ENCODE measurements at places on chromosomes 3 and 15. TPM values are rescaled to one million over a fixed set of nuclear protein-coding genes. Genes with fewer than 3 reads are reported as not detected.

The SPPL2A gene
- polyA plus RNA-seq: 42.5 TPM

The MKRN2OS gene
- polyA plus RNA-seq: 0.90 TPM

The GOLGA6B gene
- 0.75 TPM for polyA plus RNA-seq

The BCL2A1 gene
- polyA plus RNA-seq: 0.28 TPM

The SERPINI1 gene
- 7.9 TPM for polyA plus RNA-seq

The C3orf18 gene
- 19.8 TPM for polyA plus RNA-seq

The B3GALNT1 gene
- polyA plus RNA-seq: 16.9 TPM

- no peak for DNase-seq
Measured at GRCh38 chr3:15015456-15015855, 49.7 kb downstream of the MRPS25 start.

GRCh38 chr3:120765830-120766493 lies 23.4 kb downstream of the GTF2E1 start:
- DNase-seq: no peak

DNA sequence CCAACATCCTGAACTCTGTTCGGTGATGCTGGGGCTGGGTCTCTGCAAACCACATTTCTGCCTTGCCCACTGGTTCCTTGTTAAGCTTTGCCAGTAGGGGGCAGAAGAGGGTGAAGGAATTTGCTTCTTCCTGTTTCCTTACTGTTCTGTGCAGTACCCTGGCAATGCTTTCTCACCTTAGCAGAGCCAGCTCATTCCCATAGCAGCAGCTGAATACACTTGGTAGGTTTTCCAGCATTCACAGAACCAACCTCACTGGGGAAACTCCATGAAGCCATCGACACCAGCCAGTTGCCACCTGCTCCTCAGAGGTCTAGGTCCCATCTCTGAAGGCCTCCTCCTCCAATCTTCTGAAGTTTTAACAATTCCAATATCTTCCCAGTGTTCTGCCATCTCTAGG lies 308.4 kb downstream of the PDCD6IP start:
- no peak for DNase-seq

- no peak for DNase-seq
Measured at GRCh38 chr15:73582851-73583379, 50.3 kb downstream of the NPTN start.

- DNase-seq: no peak
Measured at GRCh38 chr15:98902931-98903330, 104.7 kb downstream of the PGPEP1L start.

GRCh38 chr3:5791558-5791957 lies 604.1 kb downstream of the EDEM1 start:
- DNase-seq: no peak

- no peak for DNase-seq
Measured at GRCh38 chr3:12004741-12005513, 739 bp downstream of the SYN2 start.

GRCh38 chr3:126152458-126152857 lies 27.9 kb downstream of the ALDH1L1 start:
- DNase-seq: no peak

DNA sequence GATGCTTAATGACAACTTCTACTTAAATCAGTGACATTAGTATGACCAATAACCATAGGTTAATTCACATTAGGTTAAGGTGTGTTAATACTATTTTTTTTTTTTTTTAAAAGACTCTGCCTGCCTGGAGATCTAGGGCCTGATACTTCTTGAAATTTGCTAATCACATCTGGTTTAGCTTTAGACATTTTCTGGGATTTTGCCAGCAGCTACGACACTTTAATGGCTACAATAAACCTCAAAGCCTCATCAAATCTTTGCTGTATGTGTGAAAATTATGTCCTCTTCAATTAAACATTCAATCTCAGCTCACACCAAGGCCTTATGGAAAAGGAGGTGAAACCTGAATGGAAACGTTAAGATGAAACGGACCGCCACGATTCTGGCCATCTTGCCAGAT lies 167.9 kb downstream of the GREM1 start:
- no peak for DNase-seq

DNA sequence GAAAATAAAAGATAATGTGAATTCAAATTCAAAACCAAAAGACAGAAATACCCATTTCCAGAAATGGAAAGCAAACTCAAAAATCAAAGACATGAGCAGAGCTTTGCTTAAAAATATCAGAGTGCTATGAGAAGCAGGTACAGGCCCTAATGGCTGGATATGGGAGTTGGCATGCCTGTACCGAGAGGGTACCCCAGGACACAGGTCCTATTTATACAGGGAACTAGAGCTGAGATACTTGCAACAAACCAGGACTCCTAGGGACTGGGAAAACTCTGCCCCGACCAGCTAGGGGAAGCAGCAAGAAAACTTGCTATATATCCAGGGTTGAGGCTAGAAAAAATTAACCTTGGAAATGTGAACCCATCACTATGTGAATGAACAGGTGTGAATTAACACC lies 36.0 kb upstream of the SYNPR start:
- DNase-seq: no peak

GRCh38 chr3:124838963-124839362 lies 48.2 kb downstream of the ITGB5 start:
- no peak for DNase-seq

- DNase-seq: no peak
Measured at GRCh38 chr15:86759800-86760523, 680.3 kb downstream of the AGBL1 start.

GRCh38 chr3:123353227-123353849 lies 95.6 kb downstream of the ADCY5 start:
- DNase-seq: no peak

GRCh38 chr15:74032046-74032445 lies 37.5 kb downstream of the PML start:
- DNase-seq: no peak

Data from forelimb muscle (tissue), 1 donor.